ENCODE measurements at places on chromosomes 11 and 22. TPM values are rescaled to one million over a fixed set of nuclear protein-coding genes. Genes with fewer than 3 reads are reported as not detected.

The PKNOX2 gene
- 0.12 TPM for total RNA-seq

The OR8D4 gene
- not detected for total RNA-seq

The ANGPTL5 gene
- not detected for total RNA-seq

The PANX3 gene
- total RNA-seq = not detected

- no peak for DNase-seq
Observed at GRCh38 chr11:64750361-64751054, 6.6 kb upstream of the RASGRP2 start.

DNA sequence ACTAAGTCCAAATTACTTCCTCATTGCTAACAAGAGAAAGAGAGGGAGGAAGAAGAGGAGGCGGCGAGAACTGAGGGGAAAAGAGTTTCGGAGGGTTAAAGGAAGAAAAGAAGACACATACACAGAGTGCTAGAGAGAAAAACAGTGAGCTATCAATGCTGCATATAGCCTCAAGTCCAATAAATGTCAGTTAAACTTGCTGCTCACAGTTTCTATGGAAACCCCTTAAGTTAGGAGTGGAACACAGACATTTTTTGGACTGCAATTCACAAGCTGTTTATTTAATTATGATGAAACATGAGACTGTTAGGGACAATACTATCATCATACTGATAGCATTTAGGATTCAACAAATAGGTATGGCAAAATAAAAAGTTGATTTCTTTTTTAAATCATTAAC is 1320.4 kb downstream of the LRRC4C start:
- DNase-seq = no peak

DNA sequence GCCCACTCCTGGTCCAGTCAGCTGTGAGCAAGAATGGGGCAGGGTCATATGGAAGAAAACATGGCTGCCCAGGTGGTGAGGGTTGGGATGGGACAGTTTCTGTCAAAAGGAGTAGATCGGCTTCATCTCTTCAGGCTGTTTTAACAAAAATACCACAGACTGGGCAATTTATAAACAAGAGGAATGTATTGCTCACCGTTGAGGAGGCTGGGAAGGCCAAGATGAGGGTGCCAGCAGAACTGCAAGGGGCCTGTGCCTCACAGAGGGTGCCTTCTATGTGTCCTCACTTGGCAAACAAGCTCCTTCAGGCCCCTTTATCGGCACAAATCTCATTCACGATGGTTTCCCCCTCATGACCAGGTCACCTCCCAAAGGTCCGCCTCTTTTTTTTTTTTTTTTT is 18.1 kb upstream of the RELT start:
- no peak for DNase-seq
